NCI-H446 (cell line): ENCODE measurements at places on chromosomes 12 and 14.

GRCh38 chr14:69312608-69313007 lies 52.6 kb downstream of the GALNT16 start:
- DNase-seq: peak; percentile 18

GRCh38 chr14:76673261-76673660 lies 88.0 kb upstream of the VASH1 start:
- no peak for DNase-seq

- no peak for DNase-seq
Observed at GRCh38 chr14:99255621-99256482, 16.1 kb downstream of the BCL11B start.

GRCh38 chr14:74402401-74403251 lies 23.4 kb downstream of the SYNDIG1L start:
- DNase-seq: no peak
